Effector memory CD8-positive, alpha-beta T cell (primary cell): ENCODE measurements at places on chromosomes 6 and 20.

DNA sequence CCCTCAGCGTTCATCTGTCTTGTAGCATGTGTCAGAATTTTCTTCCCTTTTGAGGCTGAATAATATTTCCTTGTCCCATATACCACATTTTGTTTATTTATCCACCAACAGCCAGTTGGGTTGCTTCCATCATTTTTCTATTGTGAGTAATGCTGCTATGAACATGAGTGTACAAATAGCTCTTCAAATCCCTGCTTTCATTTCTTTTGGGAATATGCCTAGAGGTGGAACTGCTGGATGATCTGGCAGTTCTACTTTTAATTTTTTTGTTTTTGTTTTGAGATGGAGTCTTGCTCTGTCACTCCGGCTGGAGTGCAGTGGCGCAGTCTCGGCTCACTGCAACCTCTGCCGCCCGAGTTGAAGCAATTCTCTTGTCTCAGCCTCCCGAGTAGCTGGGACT, 64.7 kb downstream of the SASH1 start:
- DNase-seq = no peak

DNA sequence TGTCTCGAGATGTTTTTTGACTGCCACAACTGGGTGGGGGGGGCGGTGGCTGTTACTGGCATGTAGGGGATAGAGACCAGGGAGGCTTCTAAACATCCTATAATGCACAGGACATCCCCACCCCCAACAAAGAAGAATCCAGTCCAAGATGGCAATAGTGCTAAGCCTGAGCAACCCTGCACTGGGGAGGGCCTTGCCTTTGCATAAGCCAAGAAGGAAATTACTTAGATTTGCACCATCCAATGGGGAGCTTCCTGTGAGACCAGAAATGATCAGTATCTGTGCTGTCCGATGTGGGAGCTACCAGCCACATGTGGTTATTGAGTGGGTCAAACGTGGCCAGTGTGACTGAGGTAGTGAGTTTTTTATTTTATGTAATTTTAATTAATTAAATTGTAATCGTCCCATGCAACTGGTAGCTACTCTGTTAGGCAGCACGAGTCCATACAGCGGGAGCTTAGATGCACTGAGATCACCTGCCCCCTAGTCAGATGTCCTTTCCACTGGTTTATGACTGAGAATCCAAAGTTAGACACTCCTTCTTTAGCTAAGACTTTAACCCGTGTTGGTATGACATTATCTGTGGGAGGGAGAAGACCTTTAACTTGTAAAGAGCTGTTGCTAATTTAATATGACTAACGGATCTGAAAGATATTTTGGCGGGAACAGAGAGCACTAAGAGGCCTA, 97.4 kb upstream of the NEDD9 start:
- DNase-seq = no peak

GRCh38 chr20:24871480-24872213, 77.4 kb upstream of the CST7 start:
- no peak for DNase-seq

GRCh38 chr6:11263291-11263775, 30.9 kb upstream of the NEDD9 start:
- DNase-seq = no peak

GRCh38 chr6:45422503-45423110, 44.9 kb upstream of the SUPT3H start:
- DNase-seq = peak; percentile 52

DNA sequence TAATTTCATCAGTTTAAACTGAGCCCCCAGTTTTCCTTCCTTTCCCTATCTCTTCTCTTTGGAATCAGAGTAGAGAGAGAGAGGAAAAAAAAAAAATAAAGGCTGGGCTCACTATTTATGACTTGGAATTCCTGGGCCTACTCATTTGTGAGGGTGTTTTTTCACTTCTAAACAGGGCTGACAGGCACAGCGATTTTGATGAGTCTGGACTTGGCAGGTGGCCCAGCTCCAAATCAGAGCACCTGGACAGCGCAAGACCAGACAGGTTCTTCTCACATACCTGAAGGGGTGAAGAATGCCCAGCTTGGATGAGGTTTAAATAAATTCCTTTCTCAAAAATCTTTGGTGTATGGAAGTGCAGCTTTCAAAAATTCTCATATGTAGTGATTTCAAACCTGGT, 122.2 kb downstream of the KIF13A start:
- DNase-seq = no peak
